ENCODE measurements at places on chromosomes 4 and X.

DNA sequence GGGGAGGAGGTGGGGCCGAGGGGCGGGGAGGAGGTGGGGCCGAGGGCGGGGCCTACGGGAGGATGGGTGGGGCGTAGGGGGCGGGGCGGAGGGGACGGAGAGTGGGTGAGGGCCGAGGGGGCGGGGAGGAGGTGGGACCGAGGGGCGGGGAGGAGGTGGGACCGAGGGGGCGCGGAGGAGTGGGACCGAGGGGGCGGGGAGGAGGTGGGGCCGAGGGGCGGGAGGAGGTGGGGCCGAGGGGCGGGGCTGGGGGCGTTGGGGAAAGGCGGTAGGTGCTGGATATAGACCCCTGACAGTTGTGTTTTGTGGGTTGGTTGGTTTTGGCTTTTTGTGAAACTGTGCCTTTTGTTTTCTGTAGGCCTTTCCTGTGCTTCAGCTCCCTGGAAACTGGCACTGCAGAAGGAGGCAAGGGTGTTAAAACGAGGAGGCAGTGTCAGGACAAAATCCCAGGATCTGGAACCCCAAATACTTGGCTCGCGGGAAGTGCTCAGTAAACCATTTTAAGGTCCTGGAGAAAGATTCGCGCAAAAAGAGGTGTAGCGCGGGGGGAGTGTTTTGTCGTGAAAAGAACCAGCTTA is 580 bp upstream of the MMGT1 start:
- peak; percentile 88 for DNase-seq

DNA sequence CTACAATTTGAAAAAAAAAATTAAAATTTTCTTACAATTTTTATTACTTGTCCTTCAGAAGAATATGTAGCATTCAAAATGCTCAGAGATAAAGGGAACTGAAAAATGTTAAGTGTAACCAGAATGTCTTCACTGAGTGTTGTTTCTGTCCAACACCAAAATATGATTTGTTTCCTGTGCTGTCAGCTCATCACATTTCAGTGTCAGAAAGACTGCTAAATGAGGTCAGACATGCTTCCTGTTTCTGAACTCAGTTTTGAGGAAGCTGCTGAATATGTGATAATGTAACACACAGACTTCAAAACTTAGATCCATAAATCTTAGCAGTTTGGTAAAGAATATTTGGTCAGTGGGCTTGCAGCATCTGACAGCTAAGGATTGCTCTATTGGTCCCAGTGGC is 1849.7 kb downstream of the PCDH7 start:
- DNase-seq, result no peak

DNA sequence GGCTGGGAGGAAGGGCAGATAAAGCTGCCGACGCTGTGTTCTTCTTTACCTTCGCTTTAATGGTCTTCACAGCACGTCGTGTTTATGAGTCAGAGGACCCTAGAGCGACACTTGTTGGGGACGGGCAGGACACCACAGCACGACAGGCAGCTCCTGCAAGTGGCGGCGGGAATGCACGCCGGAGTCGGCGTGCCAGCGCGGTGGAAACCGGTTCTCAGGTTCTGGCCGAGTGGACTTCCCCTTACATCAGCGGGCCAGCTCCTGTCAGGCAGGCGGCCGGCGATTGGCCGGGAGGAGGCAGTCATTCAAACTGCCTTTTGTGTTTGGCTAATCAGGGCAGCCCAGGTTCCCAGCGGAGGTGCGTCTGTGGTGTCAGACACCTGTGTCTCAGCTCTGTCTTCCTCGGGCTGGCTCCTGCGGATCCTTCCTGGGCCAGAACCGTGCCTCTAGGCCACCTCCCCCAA is 150.9 kb downstream of the SHROOM3 start:
- peak; percentile 85 for DNase-seq

DNA sequence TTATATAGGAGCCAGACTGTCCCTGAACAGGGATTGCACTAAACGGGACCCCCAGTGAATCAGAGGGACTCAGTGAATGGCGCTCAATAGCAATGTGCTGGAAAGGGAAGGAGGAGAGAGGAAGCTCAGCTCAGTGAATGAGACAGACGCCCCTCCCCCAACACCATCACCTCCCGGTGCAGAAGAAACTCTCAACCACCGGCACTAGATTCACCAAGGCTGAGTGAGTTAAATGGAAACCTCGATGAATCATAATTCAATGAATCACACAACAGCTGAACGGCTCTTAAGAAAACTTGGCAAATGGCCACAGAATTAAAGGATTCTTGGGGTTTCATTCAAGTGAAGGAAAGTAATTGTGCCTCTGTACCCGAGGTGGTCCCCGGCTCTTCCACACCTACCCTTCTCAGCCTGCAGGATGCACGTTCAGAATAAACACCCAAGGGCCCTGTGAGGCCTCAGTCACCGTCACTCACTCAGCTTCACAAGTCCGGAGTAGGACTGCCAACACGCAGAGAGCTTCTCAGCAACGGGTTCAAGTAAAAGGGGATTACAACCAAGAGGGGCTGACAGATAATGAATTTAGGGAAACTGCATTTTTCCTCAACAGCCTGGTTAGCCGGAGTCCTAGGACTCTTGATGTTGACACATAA is 29.3 kb downstream of the CRMP1 start:
- DNase-seq, result no peak

DNA sequence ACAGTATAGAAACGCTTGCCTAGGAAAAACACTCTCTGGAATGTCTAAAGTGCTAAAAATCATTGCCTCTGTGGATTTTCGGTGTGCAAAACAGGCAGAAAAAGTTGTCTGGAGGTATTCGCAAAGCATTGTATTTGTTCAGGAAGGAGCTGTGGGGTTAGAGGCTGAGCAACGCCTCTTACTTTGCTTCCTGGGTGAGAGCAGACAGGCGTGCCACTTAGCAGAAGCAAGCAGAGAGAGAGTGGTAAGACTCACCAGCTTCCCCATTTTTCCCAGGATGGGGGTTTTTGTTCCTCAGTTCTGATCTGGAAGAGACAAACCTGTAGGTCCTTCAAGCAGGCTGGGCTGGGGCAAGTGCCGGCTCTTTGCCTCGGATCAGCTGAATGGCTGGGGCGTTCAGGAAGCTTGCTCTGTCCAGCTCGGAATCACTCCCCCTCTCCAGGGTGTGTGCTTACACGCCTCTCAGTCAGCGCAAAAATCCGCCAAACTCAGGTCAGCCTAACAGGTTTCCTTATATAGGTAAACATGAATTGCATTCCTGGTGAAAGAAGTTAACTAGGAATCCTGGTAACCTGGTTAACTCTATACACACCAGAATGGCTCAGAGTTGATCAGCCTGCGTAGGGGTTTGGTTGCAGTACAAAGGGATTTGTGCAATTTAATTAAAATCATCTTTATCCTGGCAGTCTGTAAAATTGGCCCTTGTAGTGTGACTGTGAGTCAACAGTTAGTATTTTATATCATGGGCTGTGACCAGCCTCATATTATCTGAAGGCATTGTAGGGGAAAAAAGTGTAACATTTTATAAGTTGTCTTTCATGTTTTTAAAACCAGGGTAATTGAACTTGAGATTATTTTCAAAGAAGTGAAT is 213.1 kb upstream of the MID1 start:
- DNase-seq, result no peak

- no peak for DNase-seq
Measured at GRCh38 chr4:175784986-175785525, 27.0 kb downstream of the GPM6A start.

- no peak for DNase-seq
Measured at GRCh38 chrX:16067886-16068515, 55.4 kb upstream of the GRPR start.

GRCh38 chr4:184362396-184362795 is 112.0 kb downstream of the IRF2 start:
- DNase-seq, result no peak

DNA sequence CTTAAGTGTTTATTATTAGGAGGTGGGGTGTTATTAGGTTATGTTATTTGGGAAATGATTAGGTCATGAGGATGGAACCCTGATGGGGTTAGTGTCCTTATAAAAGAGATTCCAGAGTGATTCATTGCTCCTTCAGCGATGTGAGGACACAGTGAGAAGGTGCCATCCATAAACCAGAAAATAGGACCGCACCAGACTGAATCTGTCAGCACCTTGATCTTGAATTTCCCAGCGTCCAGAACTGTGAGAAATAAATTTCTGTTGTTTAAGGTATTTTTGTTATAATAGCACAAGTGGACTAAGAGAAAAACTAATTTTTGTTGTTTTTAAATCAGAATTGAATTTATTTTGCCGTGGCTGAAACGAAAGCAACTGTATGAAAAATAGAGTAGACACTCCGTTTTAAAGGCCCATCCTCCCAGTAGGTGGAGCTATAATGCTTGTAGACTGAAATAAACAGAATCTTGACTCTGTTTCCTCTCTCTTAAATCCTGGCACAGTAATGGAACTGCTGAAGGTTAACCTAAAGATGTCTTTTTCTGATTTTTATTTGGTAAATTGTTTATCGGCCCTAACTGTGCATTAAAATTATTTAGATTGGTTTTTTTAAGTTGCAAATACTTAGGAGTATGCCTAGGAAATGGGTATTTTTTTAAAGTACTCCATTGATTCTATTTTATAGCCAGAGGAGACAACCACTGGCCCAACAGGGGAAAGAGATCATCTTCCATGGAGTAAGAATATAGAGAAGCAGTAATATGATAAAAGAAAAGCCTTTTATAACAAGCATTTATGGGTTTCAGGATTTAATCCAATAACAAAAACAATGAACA is 133.2 kb upstream of the ADAMTS3 start:
- peak; percentile 28 for DNase-seq

- no peak for DNase-seq
Measured at GRCh38 chr4:178306565-178306964, 864.3 kb upstream of the AGA start.

DNA sequence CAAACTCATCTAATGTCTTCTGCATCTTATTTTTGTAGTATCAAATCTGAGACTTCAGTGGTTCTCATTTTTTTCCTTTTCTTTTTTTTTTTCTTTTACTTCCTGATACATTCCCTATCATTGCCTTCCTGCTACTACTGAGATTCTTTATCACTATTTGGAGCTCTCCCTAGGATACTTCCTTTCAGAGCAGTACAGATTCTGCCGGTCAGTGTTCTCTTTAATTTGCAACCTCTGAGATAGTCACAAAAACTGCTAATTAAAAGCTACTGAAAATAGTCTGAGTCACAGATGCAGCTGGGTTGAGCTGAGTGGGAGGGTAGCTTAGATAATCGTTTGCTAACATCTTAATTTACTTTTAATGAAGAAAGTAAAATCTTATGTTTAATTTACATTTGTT is 1279.7 kb downstream of the ARAP2 start:
- no peak for DNase-seq

DNA sequence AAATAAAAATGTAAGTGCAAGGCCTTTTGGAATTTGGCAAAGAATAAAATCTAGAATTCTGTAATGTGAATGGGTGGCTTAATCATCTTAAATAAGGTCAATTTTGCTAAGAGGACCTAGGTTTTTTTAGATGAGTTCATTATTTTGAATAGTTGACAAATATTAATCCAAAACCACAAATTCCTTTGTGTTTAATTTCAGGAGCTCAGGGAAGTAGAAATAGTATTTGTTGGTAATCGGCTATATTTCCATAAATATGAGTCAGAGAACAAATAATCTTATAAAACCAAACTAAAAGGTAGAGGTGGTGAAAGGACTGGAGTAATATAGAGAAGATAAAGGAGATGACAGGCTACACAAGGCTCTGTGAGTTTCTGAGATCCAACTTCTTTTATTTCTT is 190.4 kb upstream of the TLL1 start:
- DNase-seq, result no peak

- no peak for DNase-seq
Measured at GRCh38 chr4:18847249-18847890, 825.8 kb upstream of the LCORL start.

Measured in GM13976 (cell line).